ENCODE measurements at places on chromosomes 2 and 18.

GRCh38 chr2:183149489-183149888 lies 25.2 kb downstream of the NUP35 start:
- DNase-seq, result peak; percentile 49

GRCh38 chr18:22604390-22604985 lies 186.8 kb upstream of the CTAGE1 start:
- no peak for DNase-seq

DNA sequence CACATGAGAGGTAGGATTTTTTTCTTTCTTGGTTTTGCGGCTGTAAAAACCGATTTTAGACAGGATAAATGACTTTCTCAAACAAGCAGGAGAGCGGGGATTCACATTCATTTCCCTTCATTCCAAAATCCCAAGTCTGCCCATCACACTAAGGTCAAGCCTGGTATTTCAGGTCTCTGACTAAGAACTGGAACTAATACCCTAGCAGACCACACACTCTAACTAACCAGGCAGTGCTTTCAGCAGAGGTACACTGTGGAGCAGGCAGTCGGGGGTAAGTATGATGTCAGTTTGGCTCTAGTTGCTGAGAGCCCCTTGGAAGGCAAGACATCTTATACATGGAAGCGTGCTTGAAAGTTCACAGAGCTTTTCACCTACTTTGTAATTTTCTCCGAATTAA lies 128.1 kb upstream of the LHCGR start:
- DNase-seq, result no peak

DNA sequence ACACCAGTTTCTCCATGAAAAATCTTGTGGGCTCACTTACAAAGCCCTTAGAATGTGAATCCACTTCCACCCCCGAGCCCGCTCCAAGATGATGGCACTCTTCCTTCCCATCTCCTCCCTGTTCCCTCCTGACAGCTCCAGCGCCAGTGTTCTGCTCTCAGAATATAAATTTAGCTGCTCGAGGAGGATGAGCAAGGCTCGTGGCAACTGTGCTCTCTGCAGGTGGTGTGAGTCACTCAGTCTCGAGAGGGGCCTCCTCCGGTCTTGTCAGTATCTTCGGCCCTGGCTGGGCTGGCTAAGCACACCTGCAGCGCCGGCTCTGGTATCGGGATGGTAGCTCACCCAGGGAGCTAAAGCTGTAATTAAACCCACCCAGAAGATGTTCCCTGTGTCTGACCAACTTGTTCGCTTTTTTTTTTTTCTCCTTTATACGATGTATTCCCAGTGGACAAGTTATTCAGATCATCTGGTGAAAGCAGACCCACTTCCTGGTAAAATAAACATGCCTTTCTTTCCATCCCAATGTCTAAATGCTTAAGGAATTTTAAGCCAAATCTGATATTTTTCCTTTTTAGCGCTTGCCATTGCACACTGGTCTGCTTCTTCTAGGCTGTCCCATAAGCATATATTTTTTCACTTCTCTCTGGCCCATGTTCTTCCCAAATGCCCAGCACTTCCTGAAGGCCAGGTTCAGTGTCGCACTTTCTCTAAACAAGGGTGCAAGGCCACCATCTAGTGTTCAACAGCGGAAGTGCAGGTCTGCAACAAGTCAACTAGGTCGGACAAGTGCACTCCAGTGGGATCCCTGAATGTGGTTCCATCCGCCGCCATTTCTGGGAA lies 31.4 kb upstream of the YPEL5 start:
- peak; percentile 91 for DNase-seq

- DNase-seq, result peak; percentile 19
Observed at GRCh38 chr2:137155356-137156104, 390.2 kb downstream of the THSD7B start.

Measured in adipocyte (in vitro differentiated cells).